Kidney (tissue), 22 donors: ENCODE measurements at places on chromosomes 12 and 14. TPM values are rescaled to one million over a fixed set of nuclear protein-coding genes. Genes with fewer than 3 reads are reported as not detected.

DNA sequence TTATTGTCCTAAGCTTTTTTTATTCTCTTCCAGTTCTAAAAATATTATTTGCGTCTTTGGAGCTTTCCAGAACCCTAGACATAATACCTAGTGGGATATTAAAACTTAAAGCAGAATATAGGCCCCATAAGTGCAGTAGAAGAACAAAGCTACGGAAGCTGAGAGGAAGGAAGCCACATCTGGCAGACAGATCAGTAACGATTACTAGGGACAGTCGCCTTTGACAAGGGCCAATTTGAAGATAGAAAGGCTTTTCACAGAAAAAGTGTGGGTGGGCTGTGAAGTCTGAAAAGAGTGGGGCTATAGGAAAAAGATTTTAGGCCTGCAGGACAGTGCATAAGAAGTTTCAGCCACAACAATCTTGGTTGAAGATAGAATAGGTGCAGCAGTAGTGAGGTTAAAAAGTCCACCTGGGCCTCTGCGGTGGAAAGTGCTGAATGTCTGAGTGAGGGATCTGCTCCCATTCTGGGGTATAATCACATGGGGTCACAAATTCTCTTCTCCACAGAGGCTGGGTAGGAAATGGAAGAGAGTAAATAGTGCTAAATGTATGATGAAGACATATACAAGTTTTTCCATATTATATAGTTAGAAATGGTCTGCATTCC, 114.5 kb downstream of the CMAS start:
- DNase-seq = peak; percentile 2

DNA sequence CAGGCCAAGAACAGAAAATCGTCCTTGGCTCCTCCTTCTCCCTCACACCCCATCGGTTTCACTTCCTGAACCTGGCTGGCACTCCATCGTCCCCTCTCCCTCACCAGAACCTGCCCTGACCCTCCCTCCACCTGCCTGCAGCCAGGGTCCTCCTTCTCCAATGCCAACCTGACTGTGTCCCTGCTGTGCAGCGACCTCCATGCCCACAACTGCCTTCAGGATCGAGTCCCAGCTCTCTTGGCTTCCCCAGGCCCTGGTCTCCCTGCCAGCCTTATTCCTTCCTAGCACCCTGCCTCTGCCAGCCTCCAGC, 19.8 kb downstream of the HVCN1 start:
- no peak for DNase-seq

Gene LARP4
- 56.1 TPM for total RNA-seq

Gene TDP1
- 15.7 TPM for total RNA-seq

Gene MARS1
- total RNA-seq = 158 TPM

GRCh38 chr12:49133014-49133413, 1.8 kb upstream of the TUBA1B start:
- DNase-seq = no peak
